ENCODE measurements at places on chromosomes 3 and 15.

GRCh38 chr3:132231633-132232032, 85.6 kb upstream of the ACP3 start:
- DNase-seq = no peak

DNA sequence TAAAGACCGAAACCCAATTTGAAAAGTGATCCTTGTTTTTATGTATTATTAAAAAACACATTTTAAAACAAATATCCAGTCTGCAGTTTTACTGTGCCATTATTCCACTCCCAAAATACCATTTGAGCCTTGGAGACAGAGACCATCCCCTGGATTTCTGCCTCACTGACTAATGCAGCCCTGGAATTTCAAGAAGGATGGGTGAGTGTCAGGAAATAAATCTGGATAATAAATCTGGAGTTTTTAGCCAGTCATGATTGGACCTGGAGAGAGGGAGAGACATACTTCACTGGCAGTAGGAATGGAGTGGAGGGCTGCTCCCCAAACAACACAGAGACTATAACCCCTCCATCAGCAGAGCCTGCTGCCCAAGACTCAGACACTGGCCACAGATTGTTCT, 123.3 kb downstream of the MYLK start:
- no peak for DNase-seq

DNA sequence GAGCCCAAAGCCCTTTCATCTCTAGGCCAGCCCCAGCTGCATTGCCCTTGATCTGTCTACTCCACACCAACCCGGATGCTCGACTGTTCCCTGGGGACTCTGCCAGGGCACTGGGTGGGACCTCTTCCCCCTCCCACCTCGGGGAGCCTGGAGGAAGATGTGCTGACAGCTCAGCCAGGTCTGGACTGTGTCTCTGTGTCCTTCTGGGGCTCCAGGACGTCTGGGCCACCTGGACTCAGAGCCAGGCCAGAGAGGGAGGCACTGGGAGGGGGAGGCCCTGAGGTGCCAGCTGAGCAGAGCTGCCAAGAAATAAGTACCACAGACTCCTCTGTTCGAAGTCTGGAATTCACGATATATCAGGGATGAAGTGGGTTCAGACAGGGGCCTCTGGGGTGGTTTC, 5.8 kb upstream of the HCN4 start:
- DNase-seq = no peak

GRCh38 chr3:65671004-65671403, 367.7 kb downstream of the MAGI1 start:
- DNase-seq = no peak

GRCh38 chr3:162956711-162957110, 1460.1 kb downstream of the OTOL1 start:
- DNase-seq = no peak

GRCh38 chr15:29968099-29968894, 114.5 kb upstream of the GOLGA8J start:
- DNase-seq = no peak

- DNase-seq = no peak
Measured at GRCh38 chr3:67015702-67016484, 17.8 kb downstream of the KBTBD8 start.

- no peak for DNase-seq
Measured at GRCh38 chr15:36777926-36778325, 198.5 kb downstream of the CDIN1 start.

GRCh38 chr15:78978601-78979179, 33.8 kb upstream of the CTSH start:
- DNase-seq = no peak

DNA sequence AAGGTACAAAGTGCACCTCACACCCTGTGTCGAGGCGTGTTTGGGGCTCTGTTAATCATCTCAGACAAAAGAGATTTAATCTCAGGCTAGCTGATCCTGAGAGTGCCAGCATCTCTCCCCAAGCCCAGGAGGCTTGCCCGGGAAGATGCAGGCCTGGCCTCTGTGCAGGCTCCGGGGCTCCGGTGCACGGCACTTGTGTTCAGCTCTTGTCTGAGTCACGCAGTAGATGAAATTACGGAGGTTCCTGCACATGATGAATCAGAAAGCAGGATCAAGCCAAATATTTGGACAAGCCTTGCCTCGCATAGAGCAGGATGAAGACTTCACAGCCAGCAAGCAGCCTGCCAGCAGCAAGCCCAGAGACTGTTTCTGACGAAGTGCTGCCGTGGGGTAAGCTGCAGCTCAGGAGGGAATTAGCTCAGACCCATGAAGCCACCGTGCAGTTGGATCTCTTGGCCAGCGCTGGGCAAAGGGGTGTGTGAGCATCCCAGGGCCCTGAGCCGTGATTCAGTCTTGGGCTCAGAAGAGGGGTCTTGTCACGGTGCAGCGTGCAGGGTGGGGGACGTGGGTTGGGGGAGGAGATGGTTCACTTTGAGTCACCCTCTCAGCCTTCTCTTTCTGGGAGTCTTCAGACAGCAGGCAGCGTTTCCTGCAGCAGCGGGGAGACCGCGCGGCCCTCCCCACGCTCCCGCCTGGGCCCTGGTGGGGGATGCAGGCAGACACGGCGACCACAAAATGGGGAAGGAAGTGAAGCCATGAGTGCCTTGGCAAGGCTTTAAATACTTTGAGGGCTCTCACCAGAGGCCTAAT, 89.2 kb upstream of the MEF2A start:
- DNase-seq = no peak

- DNase-seq = no peak
Measured at GRCh38 chr3:79040701-79041100, 727.1 kb downstream of the ROBO1 start.

DNA sequence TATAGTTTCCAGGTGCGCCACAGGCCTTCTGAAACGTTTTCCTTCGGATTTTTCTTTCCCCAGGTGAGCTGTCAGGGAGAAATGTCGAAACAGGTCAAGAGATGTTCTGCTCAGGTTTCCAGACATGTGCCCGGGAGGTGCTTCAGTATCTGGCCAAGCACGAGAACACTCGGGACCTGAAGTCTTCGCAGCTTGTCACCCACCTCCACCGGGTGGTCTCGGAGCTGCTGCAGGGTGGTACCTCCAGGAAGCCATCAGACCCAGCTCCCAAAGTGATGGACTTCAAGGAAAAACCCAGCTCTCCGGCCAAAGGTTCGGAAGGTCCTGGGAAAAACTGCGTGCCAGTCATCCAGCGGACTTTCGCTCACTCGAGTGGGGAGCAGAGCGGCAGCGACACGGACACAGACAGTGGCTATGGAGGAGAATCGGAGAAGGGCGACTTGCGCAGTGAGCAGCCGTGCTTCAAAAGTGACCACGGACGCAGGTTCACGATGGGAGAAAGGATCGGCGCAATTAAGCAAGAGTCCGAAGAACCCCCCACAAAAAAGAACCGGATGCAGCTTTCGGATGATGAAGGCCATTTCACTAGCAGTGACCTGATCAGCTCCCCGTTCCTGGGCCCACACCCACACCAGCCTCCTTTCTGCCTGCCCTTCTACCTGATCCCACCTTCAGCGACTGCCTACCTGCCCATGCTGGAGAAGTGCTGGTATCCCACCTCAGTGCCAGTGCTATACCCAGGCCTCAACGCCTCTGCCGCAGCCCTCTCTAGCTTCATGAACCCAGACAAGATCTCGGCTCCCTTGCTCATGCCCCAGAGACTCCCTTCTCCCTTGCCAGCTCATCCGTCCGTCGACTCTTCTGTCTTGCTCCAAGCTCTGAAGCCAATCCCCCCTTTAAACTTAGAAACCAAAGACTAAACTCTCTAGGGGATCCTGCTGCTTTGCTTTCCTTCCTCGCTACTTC, 3.8 kb downstream of the BHLHE40 start:
- DNase-seq = no peak

DNA sequence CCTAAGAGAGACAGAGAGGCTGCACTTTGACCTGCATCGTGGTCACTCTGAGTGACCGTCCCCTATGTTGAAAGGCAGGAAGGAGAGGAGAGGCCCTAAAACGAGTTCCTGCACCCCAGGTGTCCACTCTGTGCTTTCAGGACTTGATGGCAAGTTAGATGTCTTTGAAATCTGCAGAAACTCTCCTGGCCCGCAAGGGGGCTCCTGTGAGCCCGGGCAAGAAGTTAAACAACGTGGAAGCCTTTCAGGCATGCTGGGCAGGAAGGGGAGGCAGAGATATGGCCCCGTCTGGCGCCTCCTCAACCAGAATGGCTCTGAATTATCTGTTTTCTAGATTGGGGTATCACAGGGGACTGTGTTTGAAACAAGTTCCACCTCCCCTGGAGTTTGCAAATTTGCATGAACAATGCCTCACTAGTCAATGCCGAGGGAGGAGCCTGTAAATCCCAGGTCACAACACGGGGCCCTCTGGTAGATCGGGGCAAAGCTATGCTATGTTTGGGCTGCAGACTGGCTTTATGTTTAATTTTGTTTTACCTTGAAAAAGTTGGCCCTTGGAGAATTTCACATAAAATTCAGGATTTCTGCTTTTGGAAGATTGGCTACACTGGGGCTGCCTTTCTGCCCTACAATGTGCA, 9.8 kb downstream of the CTXND1 start:
- DNase-seq = no peak

DNA sequence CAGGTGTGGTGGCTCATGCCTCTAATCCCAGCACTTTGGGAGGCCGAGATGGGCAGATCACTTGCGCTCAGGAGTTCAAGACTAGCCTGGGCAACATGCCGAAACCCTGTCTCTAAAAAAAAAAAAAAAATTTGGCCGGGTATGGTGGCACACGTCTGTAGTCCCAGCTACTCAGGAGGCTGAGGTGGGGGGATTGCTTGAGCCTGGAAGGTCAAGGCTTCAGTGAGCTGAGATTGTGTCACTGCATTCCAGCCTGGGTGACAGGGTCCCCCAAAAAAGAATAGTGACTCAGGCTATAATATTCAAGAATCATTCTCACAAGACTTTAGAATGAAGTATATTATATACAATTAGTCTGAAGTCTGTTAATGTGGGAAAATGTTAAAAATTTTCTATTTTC, 70.5 kb upstream of the PLXND1 start:
- DNase-seq = no peak

DNA sequence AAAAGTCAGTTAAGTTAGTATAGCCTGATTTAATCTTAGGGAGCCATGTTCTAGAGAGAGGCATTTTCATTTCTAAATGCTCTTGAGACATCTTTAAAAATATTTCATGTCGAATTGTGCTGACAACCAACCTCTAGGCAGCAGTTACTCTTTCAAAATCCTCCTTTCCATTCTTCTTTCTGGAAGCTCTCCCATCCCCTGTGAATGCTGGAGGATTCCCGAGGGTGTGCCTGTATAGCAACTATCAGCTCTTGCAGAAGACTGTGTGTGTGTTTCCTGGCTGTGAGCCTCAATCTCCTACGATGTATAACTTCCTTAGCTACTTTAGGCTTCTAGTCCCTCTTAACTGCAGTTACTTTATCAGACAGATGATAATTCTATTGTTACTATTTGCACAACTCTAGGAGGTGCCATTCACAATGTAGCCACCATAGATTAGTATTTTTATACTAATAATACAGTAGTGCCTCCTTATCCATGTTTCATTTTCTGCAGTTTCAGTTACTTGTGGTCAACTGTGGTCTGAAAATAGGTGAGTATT, 250.3 kb downstream of the EDEM1 start:
- no peak for DNase-seq

DNA sequence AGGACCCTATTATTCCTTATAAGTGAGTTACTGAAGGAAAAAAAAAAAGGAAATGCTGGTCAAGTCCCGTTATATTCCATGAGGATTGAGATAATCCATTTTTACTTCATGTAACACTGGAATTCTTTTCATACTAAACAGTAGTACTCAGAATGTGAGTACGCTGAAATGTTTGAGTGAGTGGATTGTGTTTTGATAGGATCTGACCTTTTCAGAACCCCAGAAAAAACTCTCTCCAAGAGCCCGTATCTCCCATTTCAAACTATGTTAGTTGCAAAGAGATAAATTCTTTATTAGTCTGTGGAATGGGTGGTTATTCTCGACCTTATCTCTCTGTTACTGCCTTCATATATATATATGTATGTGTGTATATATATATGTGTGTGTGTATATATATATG, 2.5 kb upstream of the LPP start:
- DNase-seq = no peak

DNA sequence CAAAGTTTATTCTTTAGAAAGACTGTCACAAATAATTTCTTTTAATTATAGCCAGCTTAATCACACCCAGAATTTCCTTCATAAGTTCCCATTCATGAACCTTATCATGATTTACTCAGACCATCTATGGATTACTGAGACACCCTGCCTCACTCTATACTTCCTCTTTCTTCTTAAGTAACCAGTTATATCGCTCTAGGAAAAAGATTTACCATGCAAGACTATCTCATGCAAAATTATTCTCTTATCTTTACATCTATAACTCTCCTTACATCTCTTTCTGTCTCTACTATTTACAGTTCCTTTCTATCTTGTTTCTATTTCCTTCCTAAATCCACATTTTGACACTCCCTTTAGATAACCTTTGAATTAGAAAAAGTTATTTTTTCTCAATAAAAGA, 316.8 kb downstream of the POLQ start:
- DNase-seq = no peak

- DNase-seq = no peak
Measured at GRCh38 chr3:127328421-127328820, 40.6 kb upstream of the PRR20G start.

DNA sequence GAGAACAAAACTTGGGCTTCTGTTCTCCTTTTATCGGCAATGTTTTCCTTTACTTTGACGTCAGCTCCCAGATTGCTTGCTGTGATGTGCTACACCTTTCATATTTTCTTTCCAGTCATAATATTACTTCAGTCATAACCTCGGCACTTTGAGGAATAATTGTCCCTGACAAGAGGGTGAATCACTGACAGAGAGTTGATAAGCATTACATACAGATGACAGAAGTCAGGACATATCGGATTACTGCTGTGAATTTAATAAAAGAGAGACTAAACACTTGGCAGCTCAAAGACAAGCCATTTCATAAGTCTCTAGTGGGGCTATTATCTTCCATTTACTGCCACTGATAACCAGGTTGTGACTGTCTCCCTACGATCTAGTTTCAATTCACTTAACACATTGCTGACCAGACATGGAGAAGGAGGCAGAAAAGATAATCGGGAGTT, 362.1 kb upstream of the ARRDC4 start:
- DNase-seq = no peak

DNA sequence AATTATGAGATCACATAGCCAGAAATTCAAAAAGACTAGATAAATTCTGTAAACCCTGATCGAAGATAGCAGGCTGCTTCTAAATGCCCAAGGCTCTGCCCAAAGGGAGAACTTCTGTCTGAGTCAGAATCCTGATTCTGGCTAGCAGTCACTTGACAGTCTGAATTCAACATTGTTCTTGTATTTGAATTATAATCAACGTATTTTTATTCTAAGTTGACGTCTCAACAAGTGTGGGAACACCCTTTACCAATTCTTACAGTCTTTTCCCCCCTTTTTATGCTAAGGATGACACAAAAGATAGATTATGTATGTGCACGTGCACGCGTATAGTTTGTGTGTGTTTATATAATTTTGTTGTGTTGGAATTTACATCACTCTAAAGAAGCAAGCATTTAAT, 552.8 kb downstream of the NAALADL2 start:
- no peak for DNase-seq

Data from stimulated activated CD4-positive, alpha-beta T cell treated with anti-CD3 and anti-CD28 coated beads, Interleukin-15, amount 100 ng/mL, for 1 hour (primary cell).